ENCODE measurements at places on chromosomes 1 and 21. TPM values are rescaled to one million over a fixed set of nuclear protein-coding genes. Genes with fewer than 3 reads are reported as not detected.

GPA33 gene
- polyA plus RNA-seq: 0.12 TPM

REN gene
- not detected for polyA plus RNA-seq

TTC13 gene
- 19.6 TPM for polyA plus RNA-seq

PIK3C2B gene
- 39.7 TPM for polyA plus RNA-seq

PLXNA2 gene
- 43.8 TPM for polyA plus RNA-seq

KCNE2 gene
- 0.75 TPM for polyA plus RNA-seq

ZNF683 gene
- polyA plus RNA-seq: not detected

CDK11A gene
- 27.0 TPM for polyA plus RNA-seq

LCE1A gene
- polyA plus RNA-seq: not detected

C1orf226 gene
- polyA plus RNA-seq: 1.7 TPM

SMPDL3B gene
- 0.14 TPM for polyA plus RNA-seq

PLPPR4 gene
- polyA plus RNA-seq: 8.8 TPM

TFAP2E gene
- 0.96 TPM for polyA plus RNA-seq
